ENCODE measurements at places on chromosomes 1 and 21.

- no peak for DNase-seq
Observed at GRCh38 chr21:39675993-39676661, 63.4 kb downstream of the B3GALT5 start.

- no peak for DNase-seq
Observed at GRCh38 chr1:2932671-2933350, 88.5 kb upstream of the ACTRT2 start.

DNA sequence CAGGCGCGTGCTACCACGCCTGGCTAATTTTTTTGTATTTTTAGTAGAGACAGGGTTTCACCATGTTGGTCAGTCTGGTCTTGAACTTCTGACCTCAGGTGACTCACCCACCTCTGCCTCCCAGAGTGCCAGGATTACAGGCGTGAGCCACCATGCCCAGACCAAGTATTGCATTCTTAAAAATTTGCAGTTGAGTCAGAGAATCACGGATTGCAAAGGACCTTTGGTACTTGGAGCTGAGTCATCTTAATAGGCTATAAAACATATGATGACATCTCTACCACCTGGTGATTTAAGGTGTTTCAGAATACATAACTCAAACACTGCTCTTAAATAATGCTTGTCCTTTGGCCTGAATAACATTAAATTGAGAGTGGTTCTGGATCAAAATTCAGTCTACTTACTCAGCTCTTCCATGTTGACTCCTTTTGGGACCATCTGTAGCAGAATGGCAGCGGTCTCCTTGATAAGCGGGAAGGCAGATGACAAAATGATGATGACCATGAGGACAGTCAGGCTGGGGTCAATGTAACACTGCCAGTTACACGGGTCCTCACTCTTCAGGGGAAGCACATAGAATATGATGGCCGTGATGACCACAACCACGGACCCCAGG, 10.4 kb downstream of the SLC30A10 start:
- no peak for DNase-seq

DNA sequence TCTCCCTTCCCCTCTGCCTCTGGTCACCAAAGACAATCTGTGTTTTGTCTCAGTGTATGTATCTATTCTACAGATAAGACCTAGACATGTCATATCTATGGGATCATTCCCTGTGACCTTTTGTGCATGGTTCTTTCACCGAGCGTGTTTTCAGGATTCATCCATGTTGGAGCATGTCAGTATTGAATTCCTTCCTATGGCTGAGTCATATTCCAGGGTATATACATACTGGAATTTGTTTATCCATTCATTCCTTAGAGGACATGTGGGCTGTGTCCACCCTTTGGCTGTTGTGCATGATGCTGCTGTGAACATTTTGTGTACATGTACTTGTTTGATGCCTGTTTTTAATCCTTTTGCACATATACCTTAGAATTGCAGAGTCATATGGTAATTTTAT, 69.9 kb downstream of the NFASC start:
- no peak for DNase-seq

- no peak for DNase-seq
Observed at GRCh38 chr1:180524915-180525714, 22.7 kb upstream of the ACBD6 start.

DNA sequence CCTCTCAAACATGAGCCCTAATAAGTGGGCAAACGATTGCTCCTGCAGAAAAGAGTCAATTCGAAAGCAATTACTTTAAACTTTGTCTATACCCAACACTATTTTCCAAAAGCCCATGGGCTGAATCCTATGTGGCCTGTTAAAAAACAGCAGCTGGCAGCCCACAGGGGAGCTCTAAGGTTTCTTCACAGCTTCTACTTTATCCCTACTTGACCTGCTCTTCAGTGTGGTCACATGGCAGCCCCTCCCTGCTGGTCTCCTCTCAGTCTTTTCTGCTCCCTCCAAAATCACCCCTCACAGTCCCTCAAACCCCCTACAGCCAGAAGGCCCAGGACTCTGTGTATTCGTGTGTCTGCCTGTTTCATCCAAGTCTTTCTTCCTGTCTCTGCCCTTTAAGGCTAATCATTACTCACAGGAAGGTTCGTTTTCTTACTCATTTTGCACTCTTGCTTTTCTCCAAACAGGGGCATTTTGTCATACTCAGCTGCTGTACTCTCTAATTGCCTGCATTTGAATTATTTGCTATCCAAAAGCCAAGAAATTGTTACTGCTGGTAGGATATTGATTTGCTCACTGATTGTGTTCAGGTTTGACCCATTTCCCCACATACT, 62.4 kb upstream of the FAM3B start:
- no peak for DNase-seq

DNA sequence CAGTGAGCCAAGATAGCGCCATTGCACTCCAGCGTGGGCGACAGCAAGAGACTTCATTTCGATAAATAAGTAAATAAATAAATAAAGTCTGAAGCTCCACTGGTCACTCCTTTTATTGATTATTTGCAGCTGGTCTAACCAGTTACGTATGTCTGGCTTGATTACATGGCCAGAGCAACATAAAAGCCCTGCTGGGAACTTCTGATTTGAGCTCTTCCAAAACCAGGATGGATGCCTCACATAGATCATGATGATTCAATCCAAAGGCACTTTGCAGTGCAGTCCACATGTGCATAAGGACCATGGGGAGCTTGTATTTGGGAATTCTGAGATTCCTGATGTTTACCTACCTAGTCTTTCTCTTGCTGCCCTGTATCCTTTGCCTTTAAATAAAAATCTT, 24.0 kb downstream of the NSUN4 start:
- DNase-seq = no peak

- no peak for DNase-seq
Observed at GRCh38 chr1:228085287-228085951, 2.9 kb downstream of the ARF1 start.

DNA sequence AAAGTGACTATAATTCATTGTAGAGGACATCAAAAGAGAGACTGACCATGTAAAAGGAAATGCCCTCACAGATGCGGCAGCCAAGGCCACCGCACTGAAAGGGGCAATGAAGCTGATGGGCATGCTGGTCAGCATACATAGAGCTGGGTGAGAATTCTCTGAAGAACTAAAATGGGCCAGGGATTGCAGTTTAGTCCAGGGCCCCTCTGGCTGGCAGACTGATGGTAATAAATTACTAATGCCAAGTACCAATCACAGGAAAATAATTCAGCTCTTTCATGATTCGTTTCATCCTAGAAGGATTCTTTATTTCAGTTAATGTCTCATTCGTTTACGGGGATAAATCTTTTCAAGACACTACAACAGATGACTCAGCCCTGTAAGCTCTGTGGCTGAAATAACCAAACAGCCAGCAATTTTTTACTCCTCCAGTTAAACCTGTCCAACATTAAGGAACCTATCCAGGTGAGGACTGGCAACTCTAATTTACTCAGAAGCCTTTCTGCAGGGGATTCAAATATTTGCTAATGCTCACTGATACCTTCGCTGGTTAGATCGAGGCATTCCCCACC, 56.9 kb upstream of the MAP1LC3C start:
- no peak for DNase-seq

Measured in HTR-8/SVneo (cell line).